ENCODE measurements at places on chromosomes 2 and 18.

- no peak for DNase-seq
Measured at GRCh38 chr2:160825433-160825832, 331.8 kb upstream of the RBMS1 start.

DNA sequence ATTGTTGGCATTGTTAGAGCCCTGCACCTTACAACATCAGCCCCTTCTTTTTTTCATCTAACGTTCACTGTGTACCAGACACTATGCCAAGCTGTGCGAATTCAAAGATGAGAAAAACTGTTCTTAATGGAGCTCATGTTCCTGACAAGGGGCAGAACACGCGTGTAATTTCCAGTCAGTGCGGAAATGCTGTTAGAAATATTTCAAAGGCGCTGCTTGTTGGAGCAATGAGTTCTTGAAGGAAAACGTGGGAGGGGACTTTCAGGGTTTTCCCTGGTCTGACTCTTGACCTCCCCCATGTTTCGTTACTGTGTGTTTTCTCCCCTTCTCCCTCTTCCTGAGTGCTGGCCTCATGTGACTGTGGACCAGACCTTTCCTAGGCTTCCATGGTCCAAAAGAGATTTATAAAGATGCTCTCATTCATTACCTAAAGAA is 1.5 kb downstream of the MTHFD2 start:
- DNase-seq, result peak; percentile 35

GRCh38 chr2:64474121-64474571 is 20.2 kb downstream of the LGALSL start:
- no peak for DNase-seq

DNA sequence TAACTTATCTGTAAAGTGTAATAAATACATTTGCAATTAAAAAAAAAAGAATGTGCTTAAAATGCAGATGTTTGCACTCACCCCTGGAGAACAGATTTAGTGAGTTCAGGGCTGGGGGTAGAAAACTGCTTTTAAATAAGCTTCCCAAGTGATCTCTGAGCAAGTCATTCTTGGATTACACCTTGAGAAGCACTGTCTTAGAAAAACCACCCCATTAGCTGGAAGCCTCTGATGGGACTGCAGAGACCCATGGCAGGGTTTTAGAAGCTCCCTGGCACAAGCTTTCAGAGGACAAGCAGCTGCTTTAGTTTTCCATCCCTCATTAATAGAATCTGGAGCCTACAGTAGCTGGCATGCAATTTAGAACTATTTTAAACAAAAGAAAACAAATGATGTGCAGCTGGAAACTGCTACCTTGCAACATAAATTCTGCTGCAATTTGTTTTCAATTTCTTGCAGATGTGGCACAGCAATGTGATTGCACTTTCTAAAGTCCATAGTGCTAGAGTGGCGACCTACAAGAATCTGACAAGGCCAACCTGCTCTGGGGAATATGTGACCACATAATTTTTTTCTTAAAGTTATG is 141.5 kb downstream of the CDC42EP3 start:
- DNase-seq, result no peak

DNA sequence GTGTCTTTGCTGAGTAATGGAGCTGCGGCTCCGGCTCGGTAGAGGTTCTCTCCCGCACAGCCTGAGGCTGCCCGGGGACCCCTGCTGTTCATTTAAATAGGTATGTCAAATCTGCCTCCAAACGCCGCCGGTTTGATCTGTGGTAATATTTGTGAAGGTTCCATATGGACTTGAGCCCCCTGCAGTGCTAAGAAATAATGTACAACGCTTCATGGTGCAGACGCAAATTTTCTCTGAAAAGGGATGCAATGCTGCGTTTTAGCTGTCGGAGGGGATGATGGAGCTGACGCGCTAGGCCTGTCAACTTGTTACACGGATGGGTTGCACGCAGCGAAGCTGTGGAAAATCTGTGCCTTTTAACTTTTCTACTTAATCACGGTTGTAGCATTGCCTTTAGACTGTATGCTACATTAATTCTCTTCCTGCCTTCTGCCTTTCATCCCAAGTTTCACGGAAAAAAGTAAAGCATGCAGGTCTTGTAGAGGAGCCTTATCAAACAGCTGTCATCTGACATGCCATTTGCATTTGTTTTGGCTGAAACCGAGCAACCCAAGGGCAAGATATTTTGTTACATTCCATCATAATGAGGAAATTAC is 43.2 kb downstream of the MRPS9 start:
- no peak for DNase-seq

DNA sequence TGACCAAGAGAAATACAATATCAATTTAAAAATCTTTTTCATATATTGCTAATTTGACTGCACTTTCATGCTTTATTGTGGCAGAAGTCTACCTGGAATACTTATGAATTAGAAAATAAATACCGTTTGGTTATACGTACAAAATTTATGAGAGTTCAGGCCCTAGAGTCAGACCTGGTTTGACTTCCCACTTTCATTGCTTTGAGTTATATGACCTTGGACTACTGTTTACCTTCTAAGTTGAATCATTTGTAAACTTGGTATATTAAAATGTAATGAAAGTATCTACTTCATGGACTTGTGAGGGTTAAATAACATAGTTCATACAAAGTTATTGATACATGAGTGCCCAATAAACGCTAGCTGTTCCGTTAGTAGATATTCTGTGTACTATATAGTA is 12.0 kb downstream of the VAPA start:
- no peak for DNase-seq

- DNase-seq, result peak; percentile 80
Measured at GRCh38 chr2:67572721-67573435, 175.7 kb downstream of the ETAA1 start.

DNA sequence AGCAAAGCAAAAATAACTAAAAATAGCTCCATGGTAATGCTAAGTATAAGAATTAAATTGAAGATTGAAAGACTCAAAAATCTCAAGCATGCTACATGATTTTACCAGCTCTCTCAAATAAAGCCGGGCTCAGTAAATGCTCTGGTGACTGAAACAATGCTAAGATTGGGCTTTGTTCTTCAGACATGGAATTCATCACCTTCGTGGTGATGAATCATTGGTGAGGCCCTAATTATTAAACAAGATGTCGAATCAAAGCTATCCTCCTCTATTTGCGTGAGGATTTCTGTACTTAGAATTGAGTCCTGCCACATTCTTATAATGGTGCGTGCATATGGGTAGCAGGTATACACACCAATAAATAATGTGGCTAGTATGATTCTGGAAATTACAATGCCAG is 58.8 kb upstream of the LRRTM1 start:
- DNase-seq, result no peak

DNA sequence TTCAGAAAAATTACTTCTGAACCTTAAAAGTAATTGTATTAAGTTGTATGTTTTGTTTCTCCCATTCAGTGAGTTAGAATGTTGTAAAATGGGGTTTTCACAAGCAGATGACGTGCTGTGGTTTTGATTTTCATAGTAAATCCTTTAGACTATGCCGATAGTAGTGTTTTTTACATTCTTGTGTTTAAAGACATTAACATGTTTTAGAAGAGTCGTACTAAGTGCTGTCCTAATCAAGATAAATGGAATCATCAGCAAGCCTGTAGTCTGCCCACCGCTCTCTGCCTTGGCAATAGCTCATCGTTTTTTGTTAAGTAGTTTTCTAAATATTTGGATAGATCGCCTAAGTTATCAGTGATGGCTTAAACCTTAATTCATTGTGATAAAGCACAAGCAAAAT is 21.5 kb downstream of the PKP4 start:
- DNase-seq, result no peak

- no peak for DNase-seq
Measured at GRCh38 chr18:76401498-76401897, 93.5 kb downstream of the ZNF516 start.

DNA sequence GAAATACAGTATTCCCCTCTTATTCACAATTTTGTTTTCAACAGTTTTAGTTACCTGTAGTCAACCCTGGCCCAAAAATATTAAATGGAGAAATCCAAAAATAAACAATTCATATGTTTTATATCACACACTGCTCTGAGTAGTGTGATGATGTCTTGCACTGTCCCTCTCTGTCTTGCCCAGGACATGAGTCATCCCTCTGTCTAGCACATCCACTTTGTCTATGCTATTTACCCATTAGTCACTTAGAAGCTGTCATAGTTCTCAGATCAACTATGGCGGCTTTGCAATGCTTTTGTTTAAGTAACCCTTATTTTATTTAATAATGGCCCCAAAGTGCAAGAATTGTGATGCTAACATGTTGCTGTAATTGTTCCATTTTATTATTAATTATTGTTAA is 380.6 kb upstream of the REG3G start:
- no peak for DNase-seq

- DNase-seq, result peak; percentile 45
Measured at GRCh38 chr18:36620788-36621187, 208.0 kb downstream of the TPGS2 start.

GRCh38 chr2:181123798-181124231 is 143.4 kb downstream of the UBE2E3 start:
- peak; percentile 7 for DNase-seq

DNA sequence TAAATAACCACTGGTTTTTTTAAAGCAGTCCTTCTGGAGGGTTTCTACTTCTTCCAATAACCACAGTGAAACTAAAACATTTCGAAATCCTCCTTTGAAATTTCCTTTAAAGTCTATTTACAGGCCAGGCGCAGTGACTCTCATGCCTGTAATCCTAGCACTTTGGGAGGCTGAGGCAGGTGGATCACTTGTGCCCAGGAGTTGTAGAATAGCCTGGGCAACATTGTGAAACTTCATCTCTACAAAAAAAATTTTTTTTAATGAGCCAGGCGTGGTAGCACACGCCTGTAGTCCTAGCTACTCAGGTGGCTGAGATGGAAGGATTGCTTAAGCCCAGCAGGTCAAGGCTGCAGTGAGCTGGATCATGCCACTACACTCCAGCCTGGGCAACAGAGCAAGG is 15.2 kb downstream of the KIDINS220 start:
- peak; percentile 36 for DNase-seq

DNA sequence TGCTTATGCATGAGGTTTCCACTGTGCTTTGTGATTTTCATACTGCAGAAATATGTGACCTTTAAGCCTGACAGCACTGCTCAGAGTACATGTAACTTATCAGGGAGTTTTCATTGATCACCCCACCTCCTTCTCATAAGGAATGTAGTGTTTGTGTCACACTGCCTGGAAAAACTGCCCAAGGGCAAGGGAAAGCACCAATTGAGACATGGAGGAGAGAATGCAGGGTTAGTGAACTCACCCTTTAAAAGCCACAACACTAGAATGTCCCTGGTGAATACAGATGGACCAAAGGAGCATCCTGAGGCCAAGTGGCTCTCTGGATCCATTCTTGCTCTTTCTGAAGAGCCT is 147.2 kb upstream of the SPATS2L start:
- DNase-seq, result no peak

- DNase-seq, result no peak
Measured at GRCh38 chr2:182685559-182685958, 30.5 kb upstream of the DNAJC10 start.

- no peak for DNase-seq
Measured at GRCh38 chr2:119114266-119114665, 44.3 kb downstream of the C1QL2 start.

- DNase-seq, result no peak
Measured at GRCh38 chr2:200021449-200022114, 66.2 kb downstream of the MAIP1 start.

DNA sequence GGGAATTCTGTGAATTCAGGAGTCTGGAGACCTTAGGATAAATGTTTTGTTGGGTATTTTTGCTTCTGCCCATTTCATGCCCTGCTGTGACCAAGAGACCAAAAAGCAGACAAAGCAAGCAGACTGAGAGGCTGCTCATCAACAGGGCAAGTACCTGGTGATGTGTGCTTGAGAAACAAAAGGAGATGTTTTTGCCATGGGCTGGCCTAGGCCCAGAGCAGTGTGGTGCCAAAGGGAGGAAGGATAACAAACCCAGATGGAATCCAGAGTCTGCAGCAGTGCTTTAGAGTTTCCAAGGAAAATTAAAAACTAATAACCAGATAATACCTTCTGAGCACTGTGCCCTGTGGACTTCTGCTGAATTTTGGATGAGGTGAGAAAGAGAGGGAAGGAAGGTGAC is 538.4 kb downstream of the STK39 start:
- DNase-seq, result no peak

DNA sequence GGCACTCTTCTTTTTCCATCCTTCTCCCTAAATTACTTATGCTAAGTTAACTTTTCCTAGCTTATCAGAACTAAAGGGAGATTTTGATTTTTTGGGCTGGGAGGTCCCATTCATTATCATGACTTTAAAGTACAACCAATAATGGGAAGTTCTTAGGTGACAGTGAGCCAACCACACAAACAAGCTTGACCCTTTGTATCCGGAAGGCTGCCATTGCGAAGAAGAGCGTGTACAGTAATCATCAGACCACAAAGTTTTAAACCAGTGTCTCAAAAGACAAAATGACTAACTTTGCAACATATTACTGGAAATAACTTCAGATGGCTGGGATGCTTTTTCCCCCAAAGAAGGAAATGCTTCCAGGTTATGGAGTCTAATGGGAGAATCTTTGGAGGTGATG is 298.1 kb downstream of the TGIF1 start:
- peak; percentile 15 for DNase-seq

- DNase-seq, result peak; percentile 23
Measured at GRCh38 chr2:6184532-6185292, 492.5 kb downstream of the SOX11 start.

- peak; percentile 66 for DNase-seq
Measured at GRCh38 chr2:151315381-151315903, 26.0 kb upstream of the NMI start.

GRCh38 chr2:42513252-42513918 is 19.6 kb upstream of the KCNG3 start:
- peak; percentile 71 for DNase-seq

DNA sequence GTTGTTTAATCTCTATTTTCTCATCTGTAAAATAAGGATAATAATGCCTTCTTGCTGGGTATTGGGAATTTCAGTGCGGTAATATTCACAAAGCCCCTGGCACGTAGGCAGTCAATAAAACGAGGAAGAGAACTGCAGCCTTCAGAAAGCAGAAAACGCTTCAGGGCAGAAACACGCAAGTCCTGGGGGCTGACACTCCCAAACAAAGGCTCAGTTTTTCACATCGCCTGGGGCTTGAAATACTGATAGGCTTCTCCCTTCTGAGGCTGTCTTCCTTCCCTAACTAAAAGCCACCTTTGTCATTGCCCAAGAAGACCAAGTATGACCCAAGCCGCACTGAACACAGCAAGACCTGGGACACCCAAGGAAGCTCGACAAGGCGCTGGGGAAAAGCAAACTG is 32.4 kb downstream of the TMEM177 start:
- no peak for DNase-seq

DNA sequence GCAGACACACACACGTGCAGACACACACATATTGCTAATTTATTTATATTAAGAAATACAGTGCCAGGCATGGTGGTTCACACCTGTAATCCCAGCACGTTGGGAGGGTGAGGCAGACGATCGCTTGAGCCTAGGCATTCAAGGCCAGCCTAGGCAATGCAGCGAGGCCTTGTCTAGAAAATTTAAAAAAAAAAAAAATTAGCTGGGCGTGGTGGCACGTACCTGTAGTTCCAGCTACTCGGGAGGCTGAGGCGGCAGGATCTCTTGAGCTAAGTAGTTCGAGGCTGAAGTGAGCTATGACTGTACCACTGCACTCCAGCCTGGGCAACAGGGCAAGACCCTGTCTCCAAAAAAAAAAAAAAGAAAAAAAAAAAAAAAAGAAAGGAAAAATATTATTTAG is 28.8 kb downstream of the ANXA4 start:
- no peak for DNase-seq
